ENCODE measurements at places on chromosomes 1 and 21. TPM values are rescaled to one million over a fixed set of nuclear protein-coding genes. Genes with fewer than 3 reads are reported as not detected.
A peak's percentile ranks its signal among the peaks of the same experiment; 100 is the strongest.

- no peak for DNase-seq
Measured at GRCh38 chr1:193144999-193145398, 23.2 kb downstream of the CDC73 start.

DNA sequence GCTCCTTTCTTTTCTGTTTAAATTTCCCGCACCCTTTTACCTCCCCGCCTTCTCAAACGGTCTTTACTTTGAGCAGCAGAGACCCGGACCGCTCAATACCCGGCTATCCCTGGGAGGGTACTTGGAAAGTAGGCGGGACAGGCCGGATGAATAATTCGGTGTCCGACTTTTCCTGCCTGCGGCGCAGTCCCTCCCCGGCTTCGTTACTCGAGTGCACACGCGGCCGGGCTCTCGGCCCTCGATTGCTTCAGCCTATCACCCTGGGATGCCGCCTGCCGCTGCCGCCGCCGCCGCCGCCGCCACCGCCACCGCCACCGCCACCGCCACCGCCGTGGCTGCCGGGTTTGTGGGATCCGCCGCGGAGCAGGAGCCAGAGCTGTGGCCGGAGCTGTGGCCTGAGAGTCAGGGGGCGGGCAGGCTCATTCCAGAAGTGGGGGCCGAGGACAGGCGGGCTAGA, 382 bp upstream of the RASAL2 start:
- peak; percentile 97 for DNase-seq

B4GALT2 gene
- 40.1 TPM for total RNA-seq

GRCh38 chr1:232130815-232131480, 499.0 kb downstream of the SIPA1L2 start:
- DNase-seq: no peak

DNA sequence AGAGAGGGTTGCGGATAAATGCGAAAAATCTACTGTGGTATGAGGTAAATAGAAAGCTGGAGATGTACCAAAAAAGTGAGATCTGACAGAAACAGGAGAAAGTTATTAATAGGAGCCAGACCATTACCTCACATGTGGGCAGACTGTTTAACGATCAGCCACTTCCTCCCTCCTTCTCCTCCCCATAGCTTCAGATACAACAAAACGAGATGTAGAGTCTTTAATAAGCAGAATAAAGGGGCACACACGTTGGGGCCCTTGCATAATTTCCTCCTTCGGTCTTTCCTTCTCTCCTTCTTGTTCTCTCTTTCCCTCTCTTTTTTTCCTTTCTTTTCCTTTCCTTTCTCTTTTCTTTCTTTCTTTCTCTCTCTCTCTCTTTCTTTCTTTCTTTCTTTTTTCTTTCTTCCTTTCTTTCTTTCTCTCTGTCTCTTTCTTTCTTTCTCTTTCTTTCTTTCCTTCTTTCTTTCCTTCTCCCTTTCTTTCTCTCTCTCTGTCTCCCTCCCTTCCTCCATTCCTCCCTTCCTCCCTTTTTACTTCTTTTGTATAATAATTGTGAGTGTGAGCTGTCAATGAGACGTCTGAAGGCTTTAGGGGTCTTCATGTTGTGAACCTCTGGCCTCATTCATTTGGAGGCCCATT, 242.1 kb downstream of the GRIK1 start:
- no peak for DNase-seq

ZBTB8A gene
- 5.7 TPM for total RNA-seq

TTC24 gene
- not detected for total RNA-seq

GRCh38 chr1:33966346-33967141, 102.7 kb downstream of the HMGB4 start:
- DNase-seq: no peak

- no peak for DNase-seq
Measured at GRCh38 chr21:31798842-31799704, 67.2 kb upstream of the SCAF4 start.

SHISAL2A gene
- not detected for total RNA-seq

- no peak for DNase-seq
Measured at GRCh38 chr1:42923367-42924081, 35.1 kb downstream of the SLC2A1 start.

- DNase-seq: no peak
Measured at GRCh38 chr1:224510880-224511645, 76.5 kb upstream of the WDR26 start.

IL20 gene
- not detected for total RNA-seq

GRCh38 chr1:108591466-108591865, 31.6 kb downstream of the EEIG2 start:
- DNase-seq: peak; percentile 24

GRCh38 chr1:235430991-235431390, 63.8 kb downstream of the TBCE start:
- DNase-seq: peak; percentile 20

- DNase-seq: no peak
Measured at GRCh38 chr1:145545055-145545454, 62.7 kb upstream of the GPR89A start.

DNA sequence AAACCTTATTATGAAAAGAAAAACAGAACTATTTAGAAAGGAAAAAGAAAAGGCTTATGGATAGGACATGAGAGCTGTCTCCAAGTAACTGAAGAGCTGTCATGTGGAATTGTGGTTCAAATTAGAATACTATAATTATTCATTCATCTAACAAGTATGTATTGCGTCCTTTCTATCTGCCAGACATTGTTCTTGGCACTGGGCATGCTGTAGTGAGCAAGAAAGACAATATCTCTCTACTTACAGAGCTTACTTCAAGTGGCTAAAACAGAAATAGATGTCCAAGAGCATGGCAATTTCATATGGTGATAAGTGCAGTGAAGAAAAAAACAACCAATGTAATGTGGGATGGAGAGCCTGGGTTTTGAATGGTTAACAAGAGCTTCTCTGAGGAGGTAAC, 413.0 kb downstream of the DPYD start:
- no peak for DNase-seq

DNA sequence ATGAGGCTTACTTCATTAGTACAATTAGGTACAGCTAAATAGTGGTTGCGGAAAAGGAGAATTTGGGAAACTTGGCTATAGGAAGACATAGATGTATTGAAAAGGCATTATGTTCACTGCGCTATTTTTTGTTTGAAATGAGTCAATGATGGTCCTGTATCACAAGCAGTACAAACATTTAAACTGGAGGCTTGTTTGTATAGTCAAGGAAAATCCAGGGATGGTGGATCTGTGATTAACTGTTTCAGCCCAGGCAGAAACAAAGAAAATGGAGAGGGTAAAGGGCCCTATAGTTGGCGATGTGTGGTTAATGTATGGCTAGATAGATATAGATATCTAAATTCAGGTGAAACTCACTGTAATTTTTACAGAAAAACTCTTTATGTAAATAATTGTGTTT, 79.9 kb downstream of the CLIC4 start:
- DNase-seq: no peak

DNA sequence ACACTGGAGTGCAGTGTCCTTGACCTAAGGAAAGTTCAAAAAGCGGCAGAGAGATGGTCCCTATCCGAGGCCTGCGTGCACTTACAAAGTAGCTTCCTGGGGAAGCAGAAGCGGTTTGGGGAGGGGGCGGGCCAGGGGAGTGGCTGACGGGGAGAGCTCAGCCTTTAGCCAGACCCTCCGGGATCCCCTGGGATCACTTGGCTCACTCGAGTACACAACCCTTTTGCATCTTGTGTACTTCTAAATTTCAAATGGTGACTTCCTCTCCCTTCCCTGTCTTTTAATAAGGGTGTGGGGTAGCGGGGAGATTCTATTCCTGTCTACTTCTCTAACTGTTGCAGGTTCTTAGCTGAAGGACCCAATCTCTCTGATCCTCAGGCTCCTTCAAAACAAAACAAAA, 18.1 kb upstream of the SNX27 start:
- no peak for DNase-seq

DNA sequence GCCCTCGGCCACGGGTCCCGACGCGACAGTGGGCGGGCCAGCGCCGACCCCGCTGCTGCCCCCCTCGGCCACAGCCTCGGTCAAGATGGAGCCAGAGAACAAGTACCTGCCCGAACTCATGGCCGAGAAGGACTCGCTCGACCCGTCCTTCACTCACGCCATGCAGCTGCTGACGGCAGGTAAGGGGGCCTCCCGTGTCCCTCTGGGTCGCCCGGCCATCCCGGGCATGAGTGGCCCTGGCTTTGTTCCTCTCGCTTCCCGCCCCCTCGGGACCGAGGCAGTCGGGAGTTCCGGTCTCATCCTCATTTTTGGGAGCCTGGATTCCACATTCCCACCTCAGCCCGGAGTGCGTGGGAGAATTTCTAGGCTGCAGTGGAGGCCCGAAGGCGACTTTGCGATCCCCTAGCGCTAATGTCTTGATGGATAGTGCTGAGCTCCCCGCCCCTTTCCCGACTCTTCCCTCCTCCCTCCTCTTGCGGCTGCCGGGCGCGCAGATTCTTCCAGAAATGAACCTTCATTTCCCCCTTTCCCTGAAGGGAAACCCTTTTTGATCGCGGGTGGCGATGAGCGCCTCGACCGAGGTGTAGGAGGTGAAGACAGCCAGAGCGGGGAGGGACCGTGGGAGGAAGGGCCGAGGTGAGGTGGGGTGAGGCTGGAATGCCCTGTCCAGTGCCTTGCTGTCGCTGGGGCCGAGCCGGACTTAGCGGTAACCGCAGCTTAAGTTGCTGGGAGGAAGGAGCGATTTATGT, 705 bp downstream of the KHDRBS1 start:
- DNase-seq: peak; percentile 57

IGSF3 gene
- total RNA-seq: 12.4 TPM

DNA sequence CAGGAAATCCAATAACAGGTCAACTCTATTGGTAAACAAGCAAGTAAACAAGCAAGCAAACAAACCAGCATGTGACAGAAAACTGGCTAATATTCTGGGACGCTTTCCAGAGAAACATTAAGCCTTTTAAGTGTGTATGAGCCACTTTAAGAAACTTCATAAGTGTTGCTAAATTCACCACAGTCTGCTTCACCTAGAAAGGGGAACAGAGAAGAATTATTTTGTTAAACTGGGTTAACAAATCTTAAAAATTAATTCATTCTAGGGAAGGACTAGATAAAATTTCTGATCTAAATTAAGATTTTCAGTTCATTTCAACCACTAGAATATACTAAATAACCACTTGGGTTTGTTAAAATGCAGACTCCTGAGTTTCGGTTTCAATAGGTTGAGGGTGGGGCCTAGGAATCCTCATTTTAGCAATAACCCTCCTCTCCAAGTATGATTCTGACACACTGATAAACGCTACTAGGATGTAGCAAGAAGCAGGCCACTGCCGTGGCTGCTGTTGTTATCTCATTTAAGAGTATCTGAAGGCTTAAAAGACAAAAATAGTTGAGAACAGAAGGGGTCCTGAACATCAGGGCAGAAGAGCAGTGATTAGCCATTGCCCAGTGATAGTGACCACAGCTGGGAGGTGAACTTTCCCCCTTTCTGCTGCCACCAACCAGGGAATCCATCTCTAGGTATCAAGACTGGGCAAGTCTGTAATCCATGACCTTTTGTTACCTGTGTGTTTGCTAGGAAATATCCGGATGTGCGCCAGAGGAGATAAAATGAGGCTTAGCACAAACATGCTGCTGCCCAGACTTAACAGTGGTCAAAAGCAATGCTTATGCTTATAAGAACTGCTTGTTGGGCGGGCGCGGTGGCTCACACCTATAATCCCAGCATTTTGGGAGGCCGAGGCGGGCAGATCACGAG, 11.2 kb downstream of the CREG1 start:
- no peak for DNase-seq

DNA sequence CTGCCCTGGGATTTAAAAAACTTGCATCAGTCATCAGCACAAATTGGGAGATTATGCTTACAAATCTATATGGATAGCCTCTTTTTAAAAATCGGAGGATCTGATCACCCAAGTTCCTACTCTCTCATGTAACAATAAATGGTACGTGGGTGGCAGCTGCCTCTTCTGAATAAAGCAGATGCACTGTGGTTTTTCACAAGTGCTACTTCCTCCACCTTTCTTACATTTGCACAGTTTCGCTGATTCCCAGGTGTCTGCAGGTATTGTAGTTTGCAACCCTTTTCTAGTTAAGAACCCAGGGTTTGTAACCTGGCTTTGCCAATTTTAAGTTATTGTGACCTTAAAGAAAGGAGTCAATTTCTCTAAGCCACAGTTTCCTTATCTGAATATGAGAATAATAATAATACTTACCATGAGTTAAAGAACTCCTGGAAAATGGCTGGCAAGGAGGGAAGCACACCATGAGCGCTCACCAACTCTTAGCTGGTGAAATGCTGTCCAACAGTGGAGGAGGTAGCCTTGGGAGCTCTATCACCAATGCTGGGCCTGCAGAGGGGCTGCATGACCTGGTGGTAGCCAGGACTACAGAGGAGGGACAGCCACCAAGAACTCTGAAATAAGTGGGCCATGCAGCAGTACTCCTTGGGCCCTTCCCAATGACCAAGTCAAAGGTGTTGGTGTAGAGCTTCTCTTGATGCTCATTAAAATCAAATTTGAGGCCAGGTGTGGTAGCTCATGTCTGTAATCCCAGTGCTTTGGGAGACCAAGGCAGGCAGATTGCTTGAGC, 30.2 kb upstream of the KCNA2 start:
- no peak for DNase-seq

DNA sequence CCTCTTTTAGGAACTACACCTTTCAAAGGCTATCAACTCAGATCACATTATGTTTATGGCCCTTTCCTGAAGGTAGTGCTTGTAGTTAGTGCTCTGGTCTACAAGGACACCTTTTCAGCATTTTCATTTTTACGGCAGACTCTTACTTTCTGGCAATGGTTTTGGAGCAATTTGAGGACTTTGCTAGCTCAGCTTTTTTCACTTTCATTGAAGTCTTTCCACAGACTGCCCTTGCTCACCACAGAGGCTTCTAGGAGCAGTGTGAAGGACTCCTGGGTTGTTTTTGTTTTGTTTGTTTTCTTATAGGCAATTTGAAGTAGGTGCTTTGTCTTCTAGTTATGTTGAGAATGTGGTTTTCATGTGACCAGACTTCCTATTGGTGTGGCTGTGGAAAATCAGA, 43.1 kb downstream of the CD55 start:
- no peak for DNase-seq

GRCh38 chr1:217456261-217456660, 174.6 kb downstream of the GPATCH2 start:
- DNase-seq: no peak

DNA sequence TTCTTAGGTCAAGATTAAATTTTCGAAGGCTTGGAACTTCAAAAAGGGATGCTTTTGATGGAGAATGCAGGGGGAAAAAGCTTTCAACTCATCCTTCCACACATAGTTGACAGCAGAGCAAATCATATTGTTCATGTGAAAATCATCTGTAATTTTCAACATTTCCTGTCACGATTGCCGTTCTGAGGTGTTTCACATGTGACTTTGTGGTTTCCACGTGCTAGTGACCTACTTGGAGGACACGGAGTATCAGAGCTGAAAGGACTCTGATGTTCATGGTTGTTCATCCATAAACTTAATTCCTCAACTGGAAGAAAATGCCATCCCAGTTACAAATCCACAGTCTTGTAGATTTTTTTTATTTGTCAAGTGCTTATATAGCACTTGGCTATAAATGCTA, 79.1 kb downstream of the ZP4 start:
- no peak for DNase-seq

CCDC17 gene
- 0.22 TPM for total RNA-seq

GRCh38 chr21:14260174-14260764, 44.3 kb downstream of the RBM11 start:
- no peak for DNase-seq

GRCh38 chr1:204971517-204972336, 71.3 kb upstream of the CNTN2 start:
- no peak for DNase-seq

- DNase-seq: peak; percentile 10
Measured at GRCh38 chr1:186188736-186189135, 186.3 kb downstream of the TPR start.

- DNase-seq: no peak
Measured at GRCh38 chr1:77632216-77632615, 50.2 kb downstream of the ZZZ3 start.

VASH2 gene
- total RNA-seq: under 0.01 TPM

PBX1 gene
- 0.99 TPM for total RNA-seq

GRCh38 chr21:46421756-46422555, 36.7 kb upstream of the DIP2A start:
- DNase-seq: no peak

All from lung microvascular endothelial cell (primary cell).